ENCODE measurements at places on chromosomes 2 and 18. TPM values are rescaled to one million over a fixed set of nuclear protein-coding genes. Genes with fewer than 3 reads are reported as not detected.

TCF23 gene
- 0.03 TPM for total RNA-seq

DSG1 gene
- total RNA-seq = not detected

AKAIN1 gene
- total RNA-seq = not detected

DNA sequence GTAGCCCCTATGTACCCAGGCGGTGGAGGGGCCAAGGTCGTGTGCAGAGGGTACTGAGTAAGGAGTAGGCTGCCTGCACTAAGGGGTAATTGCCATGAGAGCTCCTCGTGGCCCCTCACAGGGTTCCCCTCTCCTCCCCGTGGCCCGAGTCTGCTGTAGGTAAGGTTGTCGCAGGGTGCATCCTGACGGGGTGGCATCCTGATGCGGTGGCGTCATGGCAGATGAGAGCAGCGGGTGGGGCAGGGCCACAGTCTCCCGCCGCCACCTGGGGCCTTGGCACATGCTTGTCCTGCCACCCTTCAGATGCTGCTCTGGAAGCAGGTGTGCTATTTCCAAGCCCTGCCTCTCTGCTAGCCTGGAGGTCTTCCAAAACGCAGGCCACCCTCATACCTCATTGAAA is 89.7 kb downstream of the EIPR1 start:
- no peak overlapping the region for H3K27ac ChIP-seq
- no peak overlapping the region for H3K4me3 ChIP-seq
- no peak for DNase-seq
- H3K4me1 ChIP-seq = no peaks in the 10 kb centered on the region
- H3K36me3 ChIP-seq = no peaks in the 10 kb centered on the region
- H3K27me3 ChIP-seq = no peaks in the 10 kb centered on the region

GRCh38 chr2:164589522-164589921 is 31.8 kb downstream of the GRB14 start:
- H3K36me3 ChIP-seq = no peaks in the 10 kb centered on the region
- no peak for DNase-seq
- H3K4me1 ChIP-seq = no peaks in the 10 kb centered on the region
- H3K27me3 ChIP-seq = no peaks in the 10 kb centered on the region
- H3K27ac ChIP-seq = no peak overlapping the region

GRCh38 chr2:149235816-149236375 is 94.5 kb upstream of the LYPD6 start:
- H3K36me3 ChIP-seq = no peaks in the 10 kb centered on the region
- H3K27ac ChIP-seq = no peak overlapping the region
- no peak for DNase-seq
- H3K4me3 ChIP-seq = no peak overlapping the region

DNA sequence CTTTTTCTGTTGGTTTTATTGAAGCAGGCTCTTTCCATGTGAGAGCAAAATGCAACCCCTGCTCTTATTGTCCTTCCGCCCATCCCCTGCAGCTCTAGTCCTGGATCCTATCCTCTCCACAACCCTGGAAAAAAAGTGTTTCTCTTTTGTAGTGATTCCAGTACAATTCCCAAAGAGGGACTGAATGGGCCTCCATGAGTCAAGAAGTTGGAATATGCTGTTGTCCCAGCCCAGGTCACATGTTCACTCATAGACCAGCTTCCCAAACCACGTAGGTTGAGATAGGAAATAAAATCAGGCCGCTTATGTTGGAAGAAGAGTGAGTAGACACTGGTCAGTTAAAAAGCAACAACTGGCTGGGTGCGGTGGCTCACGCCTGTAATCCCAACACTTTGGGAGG is 39.4 kb downstream of the CPO start:
- H3K27me3 ChIP-seq = no peaks in the 10 kb centered on the region
- H3K4me3 ChIP-seq = no peak overlapping the region
- DNase-seq = no peak
- H3K27ac ChIP-seq = no peak overlapping the region

- no peak overlapping the region for H3K27ac ChIP-seq
- no peaks in the 10 kb centered on the region for H3K4me1 ChIP-seq
- no peaks in the 10 kb centered on the region for H3K36me3 ChIP-seq
These were observed 132.7 kb upstream of the MEX3C start for GRCh38 chr18:51330148-51330547.
